ENCODE measurements at places on chromosomes 4 and X.

- H3K27me3 ChIP-seq, result no peaks in the 10 kb centered on the region
- H3K4me3 ChIP-seq, result no peak overlapping the region
- H3K4me1 ChIP-seq, result no peaks in the 10 kb centered on the region
These were observed 46.4 kb upstream of the VBP1 start for GRCh38 chrX:155169881-155170280.

GRCh38 chrX:10566716-10567097 is 53.7 kb downstream of the MID1 start:
- no peaks in the 10 kb centered on the region for H3K36me3 ChIP-seq
- H3K4me1 ChIP-seq, result no peaks in the 10 kb centered on the region
- H3K27ac ChIP-seq, result no peak overlapping the region
- no peaks in the 10 kb centered on the region for H3K27me3 ChIP-seq
- no peak overlapping the region for H3K4me3 ChIP-seq
- no peak for DNase-seq

DNA sequence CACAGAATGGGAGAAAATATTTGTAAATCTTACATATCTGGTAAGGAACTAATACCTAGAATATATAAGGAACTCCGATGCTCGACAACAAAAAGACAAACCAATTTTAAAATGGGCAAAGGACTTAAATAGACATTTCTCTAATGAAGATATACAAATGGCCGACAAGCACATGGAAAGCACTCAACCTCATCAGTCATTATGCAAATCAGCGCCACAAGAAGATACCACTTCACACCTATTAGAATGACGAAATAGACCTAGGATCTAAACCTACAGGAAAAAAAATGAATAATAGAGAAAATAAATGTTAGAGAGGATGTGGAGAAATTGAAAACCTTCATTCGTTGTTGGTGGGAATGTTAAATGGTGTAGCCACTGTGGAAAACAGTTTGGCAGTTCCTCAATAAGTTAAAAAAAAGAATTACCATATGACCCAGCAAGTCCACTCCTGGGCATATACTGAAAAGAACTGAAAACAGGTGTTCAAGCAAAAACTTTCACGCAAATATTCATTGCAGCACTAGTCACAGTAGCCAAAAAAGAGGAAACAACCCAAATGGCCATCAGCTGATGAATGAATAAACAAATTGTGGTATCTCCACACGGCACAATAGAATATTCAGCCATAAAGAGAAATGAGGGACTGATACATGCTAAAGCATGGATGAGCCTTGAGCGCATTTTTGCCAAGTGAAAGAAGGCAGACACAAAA is 57.3 kb upstream of the WDR19 start:
- no peaks in the 10 kb centered on the region for H3K4me1 ChIP-seq
- DNase-seq, result no peak

DNA sequence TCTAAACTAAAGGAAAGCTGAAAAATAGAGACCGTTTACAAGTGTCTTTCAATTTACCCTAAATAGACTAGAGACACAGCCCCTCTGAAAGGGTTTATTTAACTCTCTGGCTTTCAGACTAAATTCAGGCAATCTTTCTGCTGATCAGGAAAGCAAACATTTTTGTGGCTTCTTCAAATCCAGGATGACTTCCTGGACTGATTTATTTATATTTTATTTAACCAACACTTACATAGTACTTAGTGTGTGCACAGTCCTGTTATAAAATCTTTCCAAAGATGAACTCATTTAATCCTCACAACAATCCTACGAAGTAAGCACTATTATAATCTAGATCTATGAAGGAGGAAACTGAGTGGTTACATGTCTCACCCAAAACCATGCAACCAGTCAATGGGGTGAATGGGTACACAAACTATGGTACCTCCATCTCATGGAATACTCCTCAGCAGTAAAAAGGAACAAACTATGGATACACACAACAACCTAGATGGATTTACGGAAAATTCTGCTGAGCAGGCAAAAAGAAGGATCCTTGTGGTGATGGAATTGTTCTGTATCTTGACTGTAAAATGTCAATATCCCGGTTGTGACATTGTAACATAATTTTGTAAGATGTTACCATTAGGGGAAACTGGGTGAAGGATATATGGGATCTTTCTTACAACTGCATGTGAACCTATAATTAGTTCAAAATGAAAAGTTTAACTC is 64.1 kb upstream of the MAMLD1 start:
- H3K4me3 ChIP-seq, result no peak overlapping the region
- no peaks in the 10 kb centered on the region for H3K27me3 ChIP-seq
- no peak overlapping the region for H3K27ac ChIP-seq

DNA sequence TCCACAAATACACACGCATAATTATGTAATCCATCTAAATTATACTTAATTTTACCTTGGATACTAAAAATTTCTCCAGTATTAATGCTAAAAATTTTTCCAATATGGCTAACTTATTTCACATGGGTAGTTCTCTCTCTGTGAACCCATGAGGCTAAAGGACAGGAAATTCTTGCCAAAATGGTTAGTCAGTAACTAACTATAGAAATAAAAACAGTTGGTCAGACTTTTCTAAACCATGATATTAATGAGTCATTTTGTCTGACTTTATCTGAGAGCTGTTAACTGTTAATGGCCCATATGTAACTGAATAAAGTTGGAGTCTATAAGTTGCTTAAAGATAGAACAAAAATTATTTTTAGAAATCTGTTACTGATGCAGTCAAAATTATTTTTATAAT is 549.4 kb downstream of the TLL1 start:
- no peaks in the 10 kb centered on the region for H3K27me3 ChIP-seq
- no peak for DNase-seq
- no peak overlapping the region for H3K27ac ChIP-seq
- H3K4me3 ChIP-seq, result no peak overlapping the region
- no peaks in the 10 kb centered on the region for H3K36me3 ChIP-seq

DNA sequence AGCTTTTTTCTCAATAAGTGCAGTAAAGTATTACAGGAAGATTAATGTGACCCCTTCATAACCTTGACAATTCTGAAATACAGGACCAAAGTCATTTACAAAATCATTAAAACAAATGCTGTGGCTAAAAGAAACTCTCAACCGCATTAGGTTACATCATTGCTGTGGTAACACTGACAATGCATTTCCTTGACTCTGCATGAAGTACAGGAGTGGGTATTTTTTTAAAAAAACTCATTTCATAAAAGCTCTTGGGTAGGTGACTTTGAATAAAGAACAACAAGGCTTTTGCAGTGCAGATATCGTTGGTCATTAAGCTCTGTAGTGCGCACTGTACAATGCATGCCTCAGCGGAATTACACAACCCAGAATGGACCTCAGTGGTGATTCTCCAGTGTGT is 23.4 kb upstream of the XK start:
- no peak overlapping the region for H3K4me3 ChIP-seq
- H3K4me1 ChIP-seq, result no peaks in the 10 kb centered on the region
- no peak for DNase-seq
- H3K27me3 ChIP-seq, result no peaks in the 10 kb centered on the region
- no peaks in the 10 kb centered on the region for H3K36me3 ChIP-seq

GRCh38 chrX:499870-500364 is 113.2 kb upstream of the PPP2R3B start:
- no peaks in the 10 kb centered on the region for H3K27me3 ChIP-seq
- no peak for DNase-seq
- H3K4me3 ChIP-seq, result no peak overlapping the region
- H3K4me1 ChIP-seq, result no peaks in the 10 kb centered on the region
- H3K36me3 ChIP-seq, result no peaks in the 10 kb centered on the region

GRCh38 chr4:87875191-87875590 is 42.4 kb downstream of the MEPE start:
- no peak overlapping the region for H3K4me3 ChIP-seq
- no peak for DNase-seq
- H3K4me1 ChIP-seq, result no peaks in the 10 kb centered on the region
- H3K36me3 ChIP-seq, result no peaks in the 10 kb centered on the region
- H3K27ac ChIP-seq, result no peak overlapping the region
- no peaks in the 10 kb centered on the region for H3K27me3 ChIP-seq

DNA sequence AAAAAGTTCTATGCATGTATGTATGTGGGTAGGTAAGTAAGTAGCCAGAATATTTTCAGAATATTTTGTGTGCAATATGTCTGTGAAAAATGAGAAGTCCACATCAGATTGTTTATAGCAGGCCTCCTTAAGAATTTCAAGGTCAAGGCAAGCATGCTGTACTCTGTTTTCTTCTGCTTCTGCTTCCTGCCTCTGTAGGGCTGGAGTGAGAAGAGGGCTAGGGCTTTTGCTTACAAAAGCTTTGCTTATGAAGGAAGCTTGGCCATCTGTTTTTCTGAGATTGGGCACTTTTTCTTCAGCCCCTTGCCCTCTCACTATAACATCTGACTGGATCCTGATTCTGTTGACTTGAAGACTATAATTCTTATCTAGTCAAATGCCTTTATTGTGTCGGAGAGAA is 150.4 kb downstream of the EMCN start:
- H3K4me1 ChIP-seq, result no peaks in the 10 kb centered on the region
- no peak overlapping the region for H3K27ac ChIP-seq
- no peaks in the 10 kb centered on the region for H3K27me3 ChIP-seq
- DNase-seq, result no peak

DNA sequence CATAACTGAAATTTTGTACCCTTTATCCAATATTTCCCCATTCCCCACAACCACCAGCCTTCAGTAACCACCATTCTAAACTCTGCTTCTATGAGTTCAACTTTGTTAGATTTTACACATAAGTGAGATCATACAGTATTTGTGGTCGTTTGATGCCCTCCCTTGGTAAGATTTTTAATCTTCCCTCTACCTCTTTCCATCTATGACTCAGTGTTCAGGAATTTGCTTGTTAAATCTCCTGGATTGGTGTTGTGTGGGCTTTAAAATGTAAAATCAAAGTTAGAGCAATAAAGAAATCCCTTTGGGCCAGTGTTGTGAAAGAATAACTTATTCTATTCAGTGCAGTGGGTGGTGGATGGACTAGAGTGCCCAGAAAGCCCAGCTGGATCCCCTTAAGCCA is 37.4 kb downstream of the SLC16A2 start:
- no peak overlapping the region for H3K4me3 ChIP-seq
- no peaks in the 10 kb centered on the region for H3K4me1 ChIP-seq
- DNase-seq, result no peak
- H3K27ac ChIP-seq, result no peak overlapping the region
- H3K36me3 ChIP-seq, result no peaks in the 10 kb centered on the region

DNA sequence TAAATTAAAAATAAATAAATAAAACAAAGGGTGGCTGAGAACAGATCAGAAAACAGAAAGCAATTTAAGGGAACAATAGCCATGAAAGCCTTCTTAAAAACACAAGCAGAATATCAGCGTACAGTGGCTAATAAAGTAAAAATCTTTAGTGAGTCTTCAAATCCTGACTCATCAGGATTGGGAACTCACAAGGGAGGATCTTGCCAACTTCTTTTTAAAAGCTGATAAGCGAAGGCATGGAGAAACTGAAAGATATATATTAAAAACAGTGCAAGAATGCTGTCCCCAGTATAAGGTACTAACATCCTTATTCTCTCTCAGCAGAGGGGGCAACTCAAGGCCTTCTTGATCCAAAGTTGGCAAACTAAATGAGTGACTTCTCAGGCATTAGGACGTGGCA is 180.1 kb downstream of the DHX15 start:
- no peaks in the 10 kb centered on the region for H3K36me3 ChIP-seq
- H3K27me3 ChIP-seq, result no peaks in the 10 kb centered on the region
- DNase-seq, result no peak
- no peak overlapping the region for H3K27ac ChIP-seq
- H3K4me3 ChIP-seq, result no peak overlapping the region
- H3K4me1 ChIP-seq, result no peaks in the 10 kb centered on the region

DNA sequence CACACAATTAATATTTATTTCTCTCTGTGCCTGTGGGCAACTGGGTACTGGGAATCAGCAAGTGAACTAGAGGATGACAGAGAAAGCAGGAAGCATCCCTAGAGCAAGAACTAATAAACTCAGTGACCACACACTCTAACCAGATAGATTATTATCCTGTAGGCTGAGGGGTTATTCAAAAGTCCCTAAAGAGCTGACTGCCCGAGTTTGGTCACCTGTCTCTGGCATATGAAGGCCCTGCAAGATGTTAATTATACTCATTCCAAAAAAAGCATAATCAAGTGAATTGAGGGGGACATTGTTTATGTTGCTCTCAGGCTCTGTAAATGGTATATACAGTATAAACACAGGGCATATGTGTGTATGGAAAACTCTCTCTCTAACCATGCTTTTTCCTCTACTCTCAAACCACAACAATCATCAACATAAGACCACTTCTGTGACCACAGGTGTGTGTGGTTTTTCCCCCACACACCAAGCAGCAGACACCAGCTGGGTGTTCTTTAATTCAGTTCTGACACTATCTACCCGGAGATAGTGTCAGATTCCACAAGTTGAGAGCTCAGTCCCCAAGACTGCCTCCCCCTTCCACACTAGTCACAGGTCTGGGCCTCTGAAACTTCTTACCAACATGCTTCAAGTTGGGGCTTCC is 6.2 kb upstream of the HPSE start:
- no peak overlapping the region for H3K4me3 ChIP-seq
- no peak for DNase-seq
- H3K27ac ChIP-seq, result no peak overlapping the region
- no peaks in the 10 kb centered on the region for H3K27me3 ChIP-seq

GRCh38 chr4:181595716-181596115 is 647.5 kb upstream of the TENM3 start:
- H3K4me1 ChIP-seq, result no peaks in the 10 kb centered on the region
- no peaks in the 10 kb centered on the region for H3K36me3 ChIP-seq
- H3K27me3 ChIP-seq, result no peaks in the 10 kb centered on the region

- no peak overlapping the region for H3K27ac ChIP-seq
- H3K4me3 ChIP-seq, result no peak overlapping the region
- no peak for DNase-seq
- no peaks in the 10 kb centered on the region for H3K36me3 ChIP-seq
These were observed 42.5 kb downstream of the UNC5C start for GRCh38 chr4:95506264-95506663.

Measured in Peyer's patch (tissue), 4 donors.